ENCODE measurements at places on chromosomes 3 and 15. TPM values are rescaled to one million over a fixed set of nuclear protein-coding genes. Genes with fewer than 3 reads are reported as not detected.

Gene CCR8
- not detected for polyA plus RNA-seq

Gene C3orf20
- 0.10 TPM for polyA plus RNA-seq

Gene DUOXA1
- polyA plus RNA-seq = 0.53 TPM

Gene EOMES
- not detected for polyA plus RNA-seq

Gene ADAMTS9
- 148 TPM for polyA plus RNA-seq

Gene TGM4
- polyA plus RNA-seq = 0.07 TPM

Gene PARP3
- 9.4 TPM for polyA plus RNA-seq

Gene TMEM212
- 0.09 TPM for polyA plus RNA-seq

Gene ABHD14A
- 20.2 TPM for polyA plus RNA-seq

Gene TM6SF1
- 1.8 TPM for polyA plus RNA-seq

Gene PGBD4
- 1.9 TPM for polyA plus RNA-seq

Gene TRAK1
- polyA plus RNA-seq = 47.5 TPM

Gene FOXB1
- not detected for polyA plus RNA-seq

Gene PRICKLE2
- 19.3 TPM for polyA plus RNA-seq

Gene HLTF
- 43.1 TPM for polyA plus RNA-seq

Gene LEO1
- polyA plus RNA-seq = 36.1 TPM

Gene PARP15
- polyA plus RNA-seq = 0.47 TPM

Gene FANCD2OS
- not detected for polyA plus RNA-seq

Gene RFT1
- polyA plus RNA-seq = 25.4 TPM

Gene ARL6
- 18.8 TPM for polyA plus RNA-seq

Gene SMAD3
- polyA plus RNA-seq = 48.7 TPM

Gene CIB2
- polyA plus RNA-seq = 30.5 TPM

Gene CCR2
- polyA plus RNA-seq = 1.8 TPM

Gene DUOXA2
- not detected for polyA plus RNA-seq

Gene GPR176
- polyA plus RNA-seq = 4.8 TPM

Gene TP63
- 4.0 TPM for polyA plus RNA-seq

Gene SAMD7
- not detected for polyA plus RNA-seq

Gene PIF1
- polyA plus RNA-seq = 9.1 TPM

Gene PIAS1
- 52.0 TPM for polyA plus RNA-seq

Gene GABRG3
- 2.0 TPM for polyA plus RNA-seq

Gene BCL2A1
- 0.21 TPM for polyA plus RNA-seq

Gene TPRG1
- polyA plus RNA-seq = 0.53 TPM

Gene MCTP2
- 52.3 TPM for polyA plus RNA-seq

Gene MCF2L2
- polyA plus RNA-seq = 0.35 TPM

Gene UBAP1L
- polyA plus RNA-seq = 4.9 TPM

Gene HDC
- 0.49 TPM for polyA plus RNA-seq

Gene SERPINI2
- 2.5 TPM for polyA plus RNA-seq

Gene C3orf22
- not detected for polyA plus RNA-seq

Gene ADAMTSL3
- polyA plus RNA-seq = 4.8 TPM

Gene SEC22A
- polyA plus RNA-seq = 25.5 TPM

Gene CASR
- polyA plus RNA-seq = 27.1 TPM

Data from left renal pelvis (tissue), 4 donors.